ENCODE measurements at places on chromosomes 11 and 22.

- peak; percentile 78 for DNase-seq
These were observed 16.9 kb downstream of the UPB1 start for GRCh38 chr22:24512043-24512442.

- DNase-seq, result no peak
These were observed 22.7 kb downstream of the ARL14EP start for GRCh38 chr11:30345644-30346043.

GRCh38 chr11:8389029-8389996 is 125.6 kb upstream of the LMO1 start:
- DNase-seq, result peak; percentile 9

DNA sequence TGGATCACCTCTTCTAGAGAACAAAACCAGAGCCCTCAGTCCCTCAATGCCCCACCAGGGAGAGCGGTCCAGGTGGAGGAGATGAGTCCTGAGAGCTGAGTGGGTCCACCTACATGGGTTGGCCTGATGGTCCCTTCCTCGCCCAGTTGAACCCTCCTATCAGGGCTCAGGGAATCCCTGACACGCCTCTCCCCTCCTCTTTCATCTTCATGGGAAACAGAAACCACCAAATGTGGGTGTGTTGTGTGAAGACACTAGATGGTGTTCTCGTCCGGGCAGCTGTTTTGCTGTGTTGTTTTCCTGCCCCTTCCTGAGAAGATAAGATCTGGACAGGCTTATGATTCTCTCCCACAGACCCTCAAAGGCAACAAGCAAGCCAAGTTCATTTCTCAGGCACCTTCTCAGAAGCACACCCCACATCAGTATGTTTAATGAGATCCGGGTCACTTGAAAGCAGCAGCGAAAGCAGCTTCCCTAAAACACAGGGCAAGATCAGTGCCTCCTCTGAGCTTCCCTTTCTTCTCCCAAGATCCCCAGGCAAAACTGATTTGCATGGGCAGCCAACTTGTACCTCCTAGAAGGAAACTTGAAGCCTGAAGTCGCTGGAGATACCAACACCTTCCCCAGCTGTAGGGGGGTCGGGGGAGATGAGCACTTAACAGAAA is 35.3 kb upstream of the POU2AF1 start:
- DNase-seq, result no peak

Measured in MV-4-11 (cell line).